ENCODE measurements at places on chromosomes 2 and 18. TPM values are rescaled to one million over a fixed set of nuclear protein-coding genes. Genes with fewer than 3 reads are reported as not detected.

DSC1 gene
- 4.9 TPM for total RNA-seq

SEMA4F gene
- total RNA-seq = 3.4 TPM

TXNDC2 gene
- total RNA-seq = not detected

GRP gene
- not detected for total RNA-seq

UGGT1 gene
- 31.0 TPM for total RNA-seq

UCN gene
- total RNA-seq = 1.3 TPM

MYO7B gene
- 2.1 TPM for total RNA-seq

KYNU gene
- total RNA-seq = 1.2 TPM

OBSL1 gene
- 171 TPM for total RNA-seq

ANKRD23 gene
- 6.8 TPM for total RNA-seq

MAP3K19 gene
- not detected for total RNA-seq

FAM124B gene
- total RNA-seq = 2.3 TPM

REG3A gene
- not detected for total RNA-seq

GAREM2 gene
- total RNA-seq = 3.7 TPM

GCG gene
- not detected for total RNA-seq

PER2 gene
- 5.4 TPM for total RNA-seq

CTAGE1 gene
- not detected for total RNA-seq

AQP12A gene
- total RNA-seq = not detected

LIMS4 gene
- total RNA-seq = 2.4 TPM

CIB4 gene
- not detected for total RNA-seq

Data from heart left ventricle (tissue), 16 donors.